ENCODE measurements at places on chromosomes 1 and 21. TPM values are rescaled to one million over a fixed set of nuclear protein-coding genes. Genes with fewer than 3 reads are reported as not detected.

Gene ANKRD34A
- total RNA-seq: not detected

Gene PARS2
- total RNA-seq: 6.3 TPM

Gene RGS18
- total RNA-seq: not detected

Gene DLGAP3
- total RNA-seq: not detected

All from tracheal epithelial cell (primary cell).